ENCODE measurements at places on chromosomes 5 and 9.
A peak's percentile ranks its signal among the peaks of the same experiment; 100 is the strongest.

DNA sequence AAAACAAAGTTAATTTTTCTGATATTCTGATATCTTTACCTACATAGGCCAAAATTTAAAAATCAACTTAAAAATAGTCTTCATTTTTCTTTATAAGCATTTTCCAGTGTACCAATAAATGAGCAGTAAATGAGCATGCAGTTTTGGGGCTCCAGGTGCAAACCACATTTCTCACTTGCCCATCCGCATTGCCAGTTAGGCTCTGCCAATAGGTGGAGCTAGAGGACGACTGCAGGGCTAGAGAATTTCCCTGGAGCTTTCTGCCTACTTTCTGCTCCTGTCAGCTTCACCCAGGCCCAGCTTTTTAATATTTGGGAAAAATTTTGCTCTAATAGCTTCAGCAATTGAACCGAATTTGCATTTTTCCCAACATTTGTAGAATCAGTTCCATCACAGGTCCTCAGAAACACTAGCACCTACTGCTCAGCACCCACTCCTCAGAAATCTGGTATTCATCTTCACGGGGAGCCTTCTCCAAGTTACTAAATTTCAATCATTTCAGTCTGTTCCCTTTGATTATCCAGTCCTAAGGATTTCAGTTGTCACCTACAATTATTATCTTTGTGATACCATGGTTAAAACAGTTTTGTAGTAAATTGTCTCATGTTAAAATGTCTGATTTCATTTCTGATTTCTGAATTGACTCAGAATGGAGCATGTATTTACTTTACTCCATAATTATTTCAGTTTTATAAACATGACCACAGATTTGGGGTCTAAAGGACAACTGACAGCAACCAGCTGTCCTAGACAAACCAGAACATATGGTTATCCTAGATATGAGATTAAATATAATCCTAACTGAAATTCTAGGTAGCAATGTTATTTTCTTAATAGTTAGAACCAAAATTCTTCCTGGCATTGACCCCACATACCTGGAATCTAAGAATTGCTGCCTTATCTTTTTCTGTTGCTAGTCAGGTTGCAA, 104.6 kb upstream of the FAM174A start:
- DNase-seq, result no peak

GRCh38 chr5:115932991-115933390, 29.3 kb upstream of the LVRN start:
- DNase-seq, result no peak

DNA sequence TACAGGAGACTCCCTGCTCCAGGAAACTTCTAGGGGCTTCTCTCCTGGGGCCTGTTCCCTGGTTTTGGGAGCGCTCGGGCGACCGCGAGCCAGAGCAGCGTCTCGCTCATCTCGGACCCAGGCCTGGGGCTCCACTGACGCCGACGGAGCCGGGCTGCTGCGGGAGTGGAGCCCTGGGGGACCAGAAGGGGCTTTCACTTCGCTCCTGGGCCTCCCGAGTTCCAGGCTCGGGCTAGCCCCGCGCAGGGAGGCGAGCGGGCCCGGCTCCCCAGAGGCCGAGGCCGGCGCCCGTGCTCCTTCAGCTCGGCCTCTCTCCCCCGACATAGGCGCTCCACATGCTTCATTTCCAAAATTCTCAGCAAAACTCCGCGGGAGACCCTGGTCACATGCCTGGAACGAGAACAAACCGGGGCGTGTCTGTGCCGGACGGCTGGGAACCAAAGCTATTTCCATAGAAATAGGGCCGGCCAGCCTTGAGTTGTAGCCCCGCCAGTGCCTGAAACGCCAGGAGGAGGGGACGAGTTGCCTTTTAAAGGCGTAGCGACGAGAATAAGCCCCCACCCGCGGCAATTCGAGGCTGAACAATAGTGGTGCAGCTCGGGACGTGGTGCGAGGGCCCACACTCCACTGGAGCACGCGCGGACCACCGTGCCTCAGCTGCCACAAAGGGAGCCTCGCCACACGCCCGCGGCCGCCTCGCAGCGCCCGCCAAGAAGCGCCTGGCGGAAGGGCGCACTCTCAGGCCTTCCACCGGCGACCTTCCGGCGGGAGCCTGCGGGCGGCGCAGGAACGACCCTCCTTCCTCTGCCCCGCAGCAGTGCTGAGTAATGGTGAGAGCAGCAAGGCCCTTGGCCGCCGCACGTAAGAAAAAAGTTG, 1.1 kb upstream of the G3BP1 start:
- DNase-seq, result peak; percentile 25

GRCh38 chr5:54717870-54718269, 200.3 kb downstream of the SNX18 start:
- DNase-seq, result no peak

GRCh38 chr9:89278551-89278950, 32.4 kb upstream of the CKS2 start:
- DNase-seq, result no peak

DNA sequence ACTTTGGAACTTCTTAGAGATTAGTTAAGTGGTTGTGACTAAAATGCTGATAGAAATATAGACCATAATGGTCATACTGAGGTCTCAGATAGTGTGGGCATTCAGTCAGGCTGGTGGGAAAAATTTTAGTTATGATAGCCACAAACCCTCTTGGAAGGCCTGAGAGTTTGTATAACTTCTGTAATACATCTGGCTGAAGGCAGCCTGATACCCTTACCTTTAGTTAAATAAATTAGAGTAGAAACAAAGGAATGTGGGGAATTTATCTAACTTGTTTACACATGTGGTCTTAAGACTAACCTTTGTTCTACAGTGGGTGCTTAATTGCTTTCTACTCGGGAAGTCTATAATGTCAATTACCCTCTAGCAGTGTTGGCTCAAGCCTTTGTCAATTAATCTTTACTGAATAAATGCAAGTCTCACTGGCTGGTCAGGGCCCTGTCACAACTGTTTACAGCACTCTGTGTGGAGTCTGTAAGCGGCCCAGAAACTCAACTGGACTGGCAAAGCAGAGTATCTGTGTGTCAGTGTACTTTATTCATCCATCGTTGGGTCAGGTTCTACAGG, 184.0 kb downstream of the FBXO4 start:
- DNase-seq, result no peak

- no peak for DNase-seq
Measured at GRCh38 chr9:13911473-13911872, 402.5 kb downstream of the NFIB start.

DNA sequence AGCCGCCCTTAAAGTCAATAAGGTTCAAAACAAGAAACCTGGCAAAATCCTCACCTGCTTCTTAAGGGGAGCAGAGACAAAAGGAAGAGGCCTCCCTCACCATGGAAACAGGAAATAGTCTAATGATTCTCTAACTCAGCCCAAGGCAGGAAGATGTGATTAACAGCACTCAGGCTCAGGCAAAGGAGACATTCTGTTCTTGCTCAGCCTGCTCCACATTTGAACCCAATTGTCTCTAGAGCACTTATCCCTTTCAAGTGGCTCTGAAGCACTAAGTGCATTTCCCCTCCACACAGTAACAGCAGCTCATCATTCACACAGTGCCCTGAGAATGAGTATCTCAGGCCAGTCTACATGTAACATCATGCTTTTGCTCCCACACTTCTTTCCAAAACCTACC, 72.3 kb downstream of the NIPSNAP3B start:
- DNase-seq, result no peak

GRCh38 chr9:69223605-69224004, 49.5 kb downstream of the TJP2 start:
- DNase-seq, result no peak

- no peak for DNase-seq
Measured at GRCh38 chr5:173664154-173664526, 47.7 kb upstream of the BOD1 start.

DNA sequence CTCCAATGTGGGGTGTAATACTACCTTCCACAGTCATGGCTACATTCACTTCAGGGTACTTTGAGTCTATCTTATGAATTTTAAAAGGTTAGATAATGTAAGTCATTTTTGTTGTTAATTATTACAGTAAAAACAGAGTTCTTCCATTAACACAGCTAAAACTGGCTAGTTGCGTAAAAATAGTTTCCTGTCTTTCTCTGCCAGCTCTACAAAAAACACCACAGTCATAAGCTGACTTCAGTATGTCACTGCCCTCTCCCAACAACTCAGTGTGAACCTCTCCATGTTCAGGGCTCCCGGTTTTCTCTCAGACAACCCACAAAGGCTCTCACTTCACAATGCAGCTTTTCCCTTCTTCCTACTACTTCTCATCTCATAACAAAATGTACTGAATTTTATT, 84.8 kb upstream of the ITGA1 start:
- DNase-seq, result no peak

All from stimulated activated CD4-positive, alpha-beta T cell treated with anti-CD3 and anti-CD28 coated beads, Interleukin-15, amount 100 ng/mL, for 1 hour (primary cell).